ENCODE measurements at places on chromosomes 4 and X. TPM values are rescaled to one million over a fixed set of nuclear protein-coding genes. Genes with fewer than 3 reads are reported as not detected.

Gene TBC1D8B
- total RNA-seq = 1.1 TPM

Gene PCDH7
- 0.07 TPM for total RNA-seq

Gene ZFP42
- total RNA-seq = not detected

- H3K27me3 ChIP-seq = no peaks in the 10 kb centered on the region
- H3K36me3 ChIP-seq = no peaks in the 10 kb centered on the region
- DNase-seq = no peak
- H3K27ac ChIP-seq = no peak overlapping the region
These were observed 106.0 kb upstream of the LRPAP1 start for GRCh38 chr4:3638080-3638795.

DNA sequence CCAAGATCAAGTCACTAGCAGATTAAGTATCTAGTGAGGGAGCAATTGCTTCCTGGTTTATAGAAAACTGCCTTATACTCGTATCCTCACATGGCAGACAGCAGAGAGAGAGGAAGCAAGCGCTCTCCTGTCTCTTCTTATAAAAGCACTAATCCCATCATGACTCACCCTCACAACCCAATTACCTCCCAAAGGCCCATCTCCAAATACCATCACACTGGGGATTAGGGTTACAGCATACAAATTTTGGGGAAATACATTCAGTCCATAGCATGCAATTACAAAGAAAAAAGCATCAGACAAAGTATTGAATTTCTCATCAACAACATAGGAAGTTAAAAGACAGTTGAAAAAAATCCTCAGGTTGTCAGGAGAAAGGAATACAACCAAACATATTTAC lies 292.6 kb downstream of the IQCM start:
- H3K4me1 ChIP-seq = no peaks in the 10 kb centered on the region
- DNase-seq = no peak
- no peak overlapping the region for H3K27ac ChIP-seq
- H3K27me3 ChIP-seq = no peaks in the 10 kb centered on the region

DNA sequence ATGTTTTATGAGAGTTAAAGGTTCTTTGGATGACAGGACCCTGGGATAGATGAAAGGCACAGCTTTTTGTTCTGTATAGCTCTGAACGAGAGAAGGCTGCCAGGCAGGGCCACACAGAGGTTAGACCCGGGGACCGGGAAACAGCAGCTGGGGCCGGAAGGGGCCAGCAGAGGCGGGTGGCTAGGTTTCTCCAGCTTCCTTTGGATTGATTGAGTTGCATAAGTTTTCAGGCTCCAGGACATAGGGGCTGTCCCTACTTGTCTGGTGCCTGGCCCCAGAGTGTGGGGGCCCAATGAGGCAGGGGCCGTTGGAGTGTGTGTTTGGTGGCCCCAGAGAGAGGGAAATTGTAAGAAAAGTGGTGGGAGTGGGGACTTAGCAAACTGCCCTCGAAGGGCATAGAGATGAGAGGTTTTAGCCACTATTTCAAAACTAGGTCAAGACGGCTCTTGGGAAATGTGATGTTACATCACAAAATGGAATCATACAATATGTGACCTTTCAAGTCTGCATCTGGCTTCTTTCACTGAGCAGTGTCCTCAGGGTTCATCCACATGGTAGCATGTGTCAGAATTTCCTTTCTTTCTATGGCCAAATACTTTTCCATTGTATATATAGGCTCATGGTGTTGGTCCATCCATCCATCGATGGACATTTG lies 3.7 kb downstream of the ZFP92 start:
- no peaks in the 10 kb centered on the region for H3K36me3 ChIP-seq
- H3K4me3 ChIP-seq = no peak overlapping the region
- no peak for DNase-seq

Gene TLR7
- 0.66 TPM for total RNA-seq

GRCh38 chr4:184938871-184939270 lies 79.4 kb upstream of the HELT start:
- H3K27ac ChIP-seq = no peak overlapping the region
- DNase-seq = no peak
- H3K36me3 ChIP-seq = no peaks in the 10 kb centered on the region
- no peaks in the 10 kb centered on the region for H3K4me1 ChIP-seq
- peaks cover 10% of the 10 kb centered on the region for H3K27me3 ChIP-seq

- H3K4me1 ChIP-seq = peaks cover 23% of the 10 kb centered on the region
- H3K4me3 ChIP-seq = peak overlapping the region; percentile 41
- no peak for DNase-seq
- H3K27ac ChIP-seq = no peak overlapping the region
- H3K27me3 ChIP-seq = peaks cover 23% of the 10 kb centered on the region
- H3K36me3 ChIP-seq = no peaks in the 10 kb centered on the region
These were observed 2.1 kb upstream of the APBB2 start for GRCh38 chr4:41216294-41217019.

Gene CHRDL1
- total RNA-seq = not detected

DNA sequence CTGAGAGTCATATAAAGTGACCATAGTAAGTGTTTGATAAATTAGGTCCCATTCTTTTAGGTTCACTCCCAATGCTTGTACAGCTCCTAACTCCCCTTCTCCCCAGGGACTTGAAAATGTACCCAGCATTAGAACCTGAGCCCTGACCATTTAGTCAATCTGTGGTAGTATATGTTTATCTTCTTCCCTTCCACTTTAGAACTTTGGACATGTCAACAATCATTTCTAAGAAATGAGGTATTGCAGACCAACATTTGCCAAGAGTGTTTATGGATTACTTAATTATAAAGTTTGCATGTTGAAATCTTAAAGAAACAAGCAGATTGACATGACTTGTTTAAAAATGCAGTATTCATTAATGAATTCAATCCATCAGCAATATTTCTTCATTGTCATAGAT lies 26.0 kb downstream of the AFM start:
- no peaks in the 10 kb centered on the region for H3K4me1 ChIP-seq
- no peaks in the 10 kb centered on the region for H3K36me3 ChIP-seq
- DNase-seq = no peak
- no peaks in the 10 kb centered on the region for H3K27me3 ChIP-seq

DNA sequence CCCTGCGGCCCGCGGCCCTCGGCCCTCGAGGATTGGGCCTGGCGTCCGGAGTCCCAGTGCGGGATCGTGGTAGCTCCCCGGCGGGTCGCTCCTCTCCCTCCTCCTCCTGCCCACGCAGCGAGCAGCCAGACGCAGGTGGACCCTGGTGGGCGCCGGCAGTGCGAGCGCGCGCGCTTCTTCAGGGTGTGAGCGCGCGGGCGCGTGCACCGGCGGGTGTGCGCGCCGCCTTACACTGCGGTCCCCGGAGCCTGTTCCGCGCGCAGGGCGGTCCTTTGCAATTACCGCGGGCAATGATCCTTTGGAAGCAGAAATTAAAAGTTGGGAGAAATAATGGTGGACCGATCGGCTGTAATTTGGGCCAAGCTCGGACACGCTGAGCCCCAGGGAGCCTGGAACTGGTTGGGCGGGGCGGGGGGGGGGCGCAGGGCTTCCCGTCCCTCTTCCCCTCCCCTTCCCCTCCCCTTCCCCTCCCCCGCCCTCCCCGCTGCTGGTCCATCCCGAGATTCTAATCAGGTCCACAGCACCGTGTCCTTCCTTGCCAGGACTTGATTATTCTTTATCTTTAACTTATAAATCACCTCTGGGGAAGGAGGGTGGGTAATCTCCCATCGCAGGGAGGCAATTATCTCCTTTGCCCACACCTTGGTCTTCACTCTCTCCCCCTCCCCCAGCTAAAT lies 1.6 kb upstream of the NKX1-1 start:
- H3K4me3 ChIP-seq = no peak overlapping the region
- peaks cover 11% of the 10 kb centered on the region for H3K27me3 ChIP-seq
- DNase-seq = no peak
- no peak overlapping the region for H3K27ac ChIP-seq
- H3K36me3 ChIP-seq = no peaks in the 10 kb centered on the region

Data from T-cell (primary cell).